Lower lobe of right lung (tissue), 2 donors: ENCODE measurements at places on chromosomes 3 and 15.

GRCh38 chr3:152198665-152199064 is 70.1 kb upstream of the MBNL1 start:
- no peak for DNase-seq

DNA sequence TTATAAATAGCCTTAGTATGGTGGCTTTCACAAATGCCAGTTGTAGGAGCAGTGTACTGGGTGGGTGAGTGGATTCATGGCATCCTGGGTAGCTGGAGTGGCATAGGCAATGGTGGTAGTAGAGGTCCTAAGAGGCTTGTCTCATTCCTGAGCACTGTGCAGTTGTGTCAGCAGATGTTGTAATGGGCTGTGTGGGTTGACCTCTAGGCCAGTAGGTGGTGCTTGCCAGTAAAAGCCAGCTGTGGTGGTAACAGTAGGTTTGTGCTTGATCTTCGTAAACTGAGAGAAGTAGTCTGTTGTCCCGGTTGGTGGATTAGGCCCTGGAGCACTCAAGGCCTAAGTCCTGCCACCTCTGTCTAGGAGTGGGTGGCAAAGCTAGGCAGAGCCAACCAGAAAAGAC is 149.7 kb upstream of the SUCLG2 start:
- no peak for DNase-seq

DNA sequence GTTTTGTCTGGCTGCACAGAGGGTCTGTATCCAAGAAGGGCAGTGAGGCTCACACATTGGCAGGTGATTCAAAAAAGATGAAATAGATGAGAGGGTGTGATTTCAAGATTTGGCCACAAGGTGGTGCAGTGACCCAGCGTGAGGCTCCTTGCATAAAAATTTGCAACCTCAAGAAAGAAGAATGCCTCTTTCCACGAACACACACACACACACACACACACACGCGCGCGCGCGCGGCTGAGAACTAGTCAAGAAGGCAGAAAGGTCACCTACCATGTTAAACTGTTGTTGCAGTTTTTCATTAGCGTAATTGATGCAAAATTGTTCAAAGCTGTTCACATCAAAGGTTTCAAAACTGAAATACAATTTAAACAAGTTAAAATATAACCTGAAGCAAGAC is 39.2 kb downstream of the MYO5C start:
- DNase-seq: no peak

DNA sequence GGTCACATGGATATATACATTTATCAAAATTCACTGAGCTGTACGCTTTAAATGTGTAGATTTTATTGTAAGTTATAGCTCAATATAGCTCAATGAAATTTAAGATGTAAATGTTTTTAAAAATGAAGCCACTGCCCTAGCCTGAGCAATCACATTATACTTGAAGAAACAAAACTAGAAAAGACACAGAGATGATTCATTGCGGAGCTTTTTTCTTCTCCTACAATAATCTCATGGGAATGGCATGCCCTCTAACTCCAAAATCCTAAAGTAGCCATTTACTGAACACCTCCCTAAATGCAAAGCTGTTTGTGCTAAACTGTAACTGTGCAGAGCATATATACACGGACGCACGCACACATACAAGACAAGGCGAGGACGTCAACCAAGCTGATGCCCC is 84.2 kb downstream of the MYO9A start:
- DNase-seq: no peak

DNA sequence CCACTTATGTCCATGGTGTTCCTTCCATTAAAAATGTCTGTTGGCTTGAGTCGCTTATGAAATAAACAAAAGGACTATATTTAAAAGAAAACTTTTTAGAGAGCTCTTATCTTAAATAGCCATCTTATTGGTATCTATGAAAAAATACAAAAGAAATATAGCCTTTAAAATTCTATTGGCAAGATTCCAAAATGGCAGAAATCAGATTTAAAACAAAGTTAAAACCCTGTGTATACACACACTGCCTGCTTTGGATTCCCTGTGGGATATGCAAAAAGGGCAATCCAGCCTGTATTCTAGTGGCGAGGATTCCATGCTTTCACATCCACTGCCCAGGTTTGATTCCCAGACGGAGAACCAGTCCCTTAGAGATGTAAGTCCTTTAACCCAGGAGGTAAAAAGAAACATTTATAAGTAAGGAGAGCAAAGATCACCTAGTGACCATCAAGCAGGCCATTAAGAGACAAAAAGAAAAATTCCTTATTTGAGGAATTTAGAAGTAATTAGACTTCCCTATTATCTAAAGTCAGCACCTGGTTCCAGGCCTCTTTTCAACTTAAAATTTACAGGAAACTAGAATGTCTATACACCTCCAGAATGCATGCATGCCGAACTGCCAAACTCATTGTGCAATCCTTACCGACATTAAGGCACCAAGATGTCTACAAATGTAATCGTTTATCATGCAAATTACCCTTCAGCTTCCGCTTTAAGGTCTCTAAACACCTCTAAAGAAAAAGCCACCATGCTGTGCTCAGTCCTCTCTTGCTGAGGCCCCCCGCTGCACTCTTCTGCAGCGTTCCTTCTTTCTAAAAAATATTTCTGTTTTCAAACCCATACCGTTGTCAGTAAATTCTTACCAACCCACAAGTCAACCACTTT is 69.6 kb upstream of the STRIT1 start:
- no peak for DNase-seq

GRCh38 chr3:101271728-101272127 is 48.6 kb downstream of the IMPG2 start:
- DNase-seq: no peak

- no peak for DNase-seq
These were observed 75.8 kb upstream of the KCNAB1 start for GRCh38 chr3:156044634-156044975.

DNA sequence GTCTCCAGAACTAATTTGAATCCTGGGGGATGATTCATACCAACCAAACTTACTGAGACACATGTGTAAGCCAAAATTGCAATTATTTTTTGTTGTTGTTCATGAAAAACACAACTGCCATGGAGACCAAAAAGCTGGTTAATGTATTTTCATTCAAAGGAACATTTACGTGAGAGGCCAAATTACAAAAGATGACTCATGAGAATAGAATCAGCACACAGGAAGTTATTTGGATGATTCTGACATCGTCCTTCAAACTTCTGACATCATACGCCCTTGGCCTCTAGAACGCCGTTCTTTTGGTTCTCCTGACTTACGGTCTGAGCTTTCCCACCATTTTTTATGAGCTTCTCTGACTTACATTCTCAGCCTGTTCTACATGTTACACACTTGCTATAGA is 3.0 kb upstream of the ZNF280D start:
- DNase-seq: no peak

DNA sequence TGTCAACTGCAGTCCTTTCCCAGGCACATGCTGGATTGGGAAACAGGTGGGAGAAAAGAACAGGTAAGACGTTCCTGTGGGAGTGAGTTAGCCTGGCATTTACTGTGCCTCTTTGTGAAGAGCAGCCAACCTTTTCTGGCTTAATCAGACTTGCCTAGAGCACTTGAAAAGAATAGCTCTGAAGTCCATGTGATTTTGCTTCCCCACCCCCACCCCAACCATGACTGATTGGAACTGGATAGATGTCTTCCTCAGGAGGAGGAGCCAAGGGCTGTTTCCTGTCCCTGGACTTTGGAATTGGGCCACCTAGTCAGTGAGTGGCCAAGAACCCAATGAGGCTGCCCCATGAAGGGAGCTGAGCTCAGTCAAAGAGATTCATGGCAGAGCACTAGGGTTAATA is 4.7 kb upstream of the TMEM41A start:
- no peak for DNase-seq

GRCh38 chr15:93144463-93145236 is 55.6 kb upstream of the RGMA start:
- no peak for DNase-seq

DNA sequence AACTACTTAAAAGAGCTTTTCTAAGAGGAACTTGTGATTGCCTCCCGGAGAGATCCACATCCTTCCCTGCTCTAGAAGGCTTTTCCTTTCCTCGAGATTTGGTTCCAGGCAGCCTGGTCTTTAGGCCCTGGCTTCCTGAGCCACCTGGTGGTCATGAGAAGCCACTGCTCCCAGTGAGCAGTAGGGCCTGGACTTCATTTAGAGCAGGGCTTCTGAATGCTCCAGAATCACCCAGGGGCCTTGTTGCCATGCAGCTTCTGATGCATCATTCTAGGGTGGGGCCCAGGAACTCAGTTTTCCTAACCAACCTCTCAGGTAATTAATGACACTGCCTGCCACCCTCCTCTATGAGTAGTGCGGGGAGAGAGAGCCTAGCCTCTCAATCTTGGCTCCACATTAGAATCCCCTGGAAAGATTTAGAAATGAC is 29.6 kb downstream of the PSMD6 start:
- peak; percentile 71 for DNase-seq

DNA sequence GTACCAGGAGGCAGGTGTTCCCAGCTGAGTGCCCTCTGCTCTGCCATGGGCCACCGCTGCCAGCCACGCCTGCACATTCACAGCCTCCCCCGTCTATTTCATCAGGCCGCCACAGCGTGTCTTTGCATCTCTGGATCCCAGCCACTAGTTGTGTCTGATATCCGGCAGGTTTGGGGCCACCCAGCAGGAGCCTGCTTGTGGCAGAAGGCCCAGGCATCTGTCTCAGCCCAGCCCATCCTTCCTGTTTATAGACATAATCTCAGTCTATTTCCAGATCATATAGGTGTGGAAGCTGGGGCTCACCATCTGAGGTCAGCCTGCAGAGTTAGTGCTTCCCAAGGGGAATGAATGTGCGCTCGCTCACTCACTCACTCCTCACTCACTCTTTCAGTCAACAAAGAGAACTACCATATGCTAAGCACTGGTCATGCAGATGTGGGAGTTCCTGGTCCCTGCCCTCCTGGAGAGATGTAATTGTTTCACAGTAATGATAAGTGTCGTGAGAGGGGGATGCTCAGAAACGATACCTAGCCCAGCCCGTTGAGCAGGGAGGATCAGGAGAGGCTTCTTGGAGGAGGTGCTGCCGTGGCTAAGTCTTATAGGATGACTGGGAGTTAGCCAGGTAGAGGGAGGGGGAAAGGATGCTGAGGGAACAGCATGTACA is 60.6 kb downstream of the FGD5 start:
- no peak for DNase-seq

DNA sequence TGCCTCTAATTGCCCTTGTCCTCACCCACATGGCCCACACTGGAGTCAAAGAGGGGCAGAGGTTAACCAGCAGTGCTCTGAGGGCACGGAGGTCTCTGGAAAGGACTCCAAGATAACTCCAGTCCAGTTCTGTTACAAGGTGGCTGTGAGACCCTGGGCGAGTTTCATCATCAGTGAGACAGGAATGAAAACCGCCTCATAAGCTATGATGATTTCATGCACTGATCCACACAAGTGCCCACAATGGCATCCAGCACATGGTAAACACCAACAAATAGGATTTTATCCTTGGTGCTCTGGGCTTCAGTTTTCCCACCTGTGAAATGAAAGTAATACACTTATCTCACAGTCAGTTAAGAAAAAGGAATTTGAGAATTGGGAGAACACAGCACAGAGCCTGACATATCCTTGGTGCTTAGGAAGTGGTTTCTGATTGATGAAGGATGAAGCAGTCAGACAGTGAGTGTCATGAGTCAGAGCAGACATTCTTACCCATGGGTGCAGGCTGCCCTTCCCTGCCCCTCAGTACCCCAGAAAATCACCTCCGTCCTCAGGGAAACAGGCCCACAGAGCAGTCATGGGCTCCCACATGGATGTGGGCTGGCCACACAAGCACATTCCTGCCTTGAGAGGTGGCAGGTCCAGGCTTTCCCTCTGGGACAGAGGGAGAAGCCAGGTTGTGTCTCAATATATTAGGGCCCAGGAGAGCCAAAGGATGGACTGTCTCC is 48.4 kb downstream of the DAPK2 start:
- no peak for DNase-seq

DNA sequence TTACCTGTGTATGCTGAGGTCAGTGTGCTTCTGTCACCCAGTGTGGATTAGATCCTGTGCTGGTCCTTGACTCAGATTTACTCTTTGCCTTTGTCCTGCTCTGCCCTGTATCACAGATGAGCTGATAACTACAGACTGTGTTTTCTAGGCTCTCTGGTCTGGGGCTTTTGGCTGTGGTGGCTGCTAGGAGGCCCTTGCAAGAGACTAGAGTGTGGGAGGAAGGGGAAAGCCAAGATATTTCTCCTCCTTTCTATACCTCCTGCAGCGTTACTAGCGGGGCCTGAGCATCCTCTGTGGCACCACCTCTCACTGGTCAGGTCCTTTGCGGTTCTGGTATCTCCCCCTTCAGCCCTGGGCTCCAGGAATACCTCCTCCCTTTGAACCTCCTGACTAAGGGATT is 282.3 kb upstream of the TBC1D5 start:
- DNase-seq: no peak

- no peak for DNase-seq
These were observed 31.2 kb downstream of the PRR23E start for GRCh38 chr3:127224118-127224517.

DNA sequence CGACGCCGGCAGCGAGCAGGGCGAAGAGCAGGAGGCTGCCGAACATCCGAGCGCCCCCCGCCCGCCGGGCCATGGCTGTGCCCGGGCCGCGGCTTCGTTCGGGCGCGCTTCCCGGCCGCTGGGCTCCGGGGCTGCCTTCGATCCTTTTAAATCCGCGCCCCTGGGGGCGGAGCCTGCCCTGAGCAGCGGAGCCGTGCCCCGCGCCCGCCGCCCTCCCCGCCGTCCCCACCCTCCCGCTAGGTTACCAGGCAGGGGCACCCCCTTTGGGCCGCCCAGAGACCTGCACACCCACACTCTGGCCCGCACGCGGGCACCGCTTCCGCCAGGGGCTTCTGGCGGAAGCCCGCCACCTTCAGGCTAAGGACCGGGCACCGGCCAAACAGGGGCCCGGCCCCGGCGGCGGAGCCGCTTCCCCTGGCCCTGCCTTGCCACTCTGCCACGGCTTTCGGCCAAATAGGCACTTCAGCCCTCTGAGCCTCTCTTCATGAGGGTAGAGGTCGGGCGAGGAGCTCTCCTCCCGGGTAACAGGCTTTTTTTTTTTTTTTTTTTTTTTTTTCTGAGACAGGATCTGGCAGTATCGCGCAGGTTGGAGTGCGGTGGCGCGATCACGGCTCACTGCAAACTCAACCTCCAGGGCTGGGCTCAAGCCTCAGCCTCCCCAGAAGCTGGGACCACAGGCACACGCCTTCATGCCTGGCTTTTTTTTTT is at the start of gene NMB:
Gene NMB (minus strand): TSS at position 120 of the 708 bp plus-strand sequence. CDS start 47 bp downstream, at position 73.
- DNase-seq: peak; percentile 89

DNA sequence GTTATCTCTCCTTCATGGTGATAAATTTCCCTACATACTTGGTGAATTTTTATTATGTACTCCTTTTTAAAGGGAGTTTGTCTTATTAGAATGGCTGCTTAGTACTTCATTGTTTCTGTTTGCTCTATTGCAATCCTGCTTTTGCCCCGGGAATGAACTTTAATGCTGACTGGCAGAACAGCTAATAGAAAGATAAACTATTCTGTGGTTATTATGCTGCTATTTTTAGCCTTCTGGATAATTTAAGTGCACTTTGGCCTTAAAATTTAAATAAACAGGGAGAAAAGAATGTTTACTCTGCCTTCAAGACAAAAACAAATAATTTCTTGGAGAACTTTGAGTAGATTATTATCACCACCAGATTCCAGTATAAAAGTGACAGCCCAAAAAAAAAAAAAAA is 413.8 kb upstream of the CCDC54 start:
- no peak for DNase-seq
